Effector CD4-positive, alpha-beta T cell (primary cell): ENCODE measurements at places on chromosomes 11 and 22.

GRCh38 chr11:104369761-104370160, 205.8 kb upstream of the PDGFD start:
- no peak for DNase-seq

DNA sequence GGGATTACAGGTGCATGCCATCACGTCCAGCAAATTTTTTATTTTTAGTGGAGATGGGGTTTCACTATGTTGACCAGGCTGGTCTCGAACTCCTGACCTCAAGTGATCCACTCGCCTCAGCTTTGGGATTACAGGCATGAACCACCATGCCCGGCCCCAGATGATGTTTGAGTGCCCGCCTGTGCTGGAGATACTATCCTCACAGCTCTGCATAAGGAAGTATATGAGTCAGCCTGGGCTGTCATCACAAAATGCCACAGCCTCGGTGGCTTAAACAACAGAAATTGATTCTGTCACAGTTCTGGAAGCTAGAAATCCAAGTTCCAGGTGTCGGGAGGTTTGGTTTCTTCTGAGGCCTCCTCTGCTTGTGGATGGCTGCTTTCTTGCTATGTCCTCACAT, 119.3 kb downstream of the OSBP2 start:
- no peak for DNase-seq

DNA sequence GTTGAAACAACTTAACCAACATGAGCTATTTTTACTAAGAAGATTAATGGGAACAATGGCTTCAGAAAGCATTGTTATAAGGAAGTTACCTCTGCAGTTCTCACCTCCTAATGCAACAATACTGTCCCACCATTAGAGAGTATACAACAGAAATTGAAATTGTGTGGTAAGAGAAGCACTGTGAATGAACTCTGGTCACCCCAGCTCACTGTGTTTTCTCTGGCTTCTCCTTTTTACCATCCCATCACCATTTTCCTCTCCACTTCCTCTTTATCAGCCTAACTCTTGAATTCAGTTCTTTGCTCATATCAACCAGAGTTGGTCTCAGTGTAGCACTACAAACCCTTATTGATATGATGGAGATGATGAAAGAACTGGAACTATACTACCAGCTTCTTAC, 138.0 kb upstream of the POU2AF2 start:
- no peak for DNase-seq

DNA sequence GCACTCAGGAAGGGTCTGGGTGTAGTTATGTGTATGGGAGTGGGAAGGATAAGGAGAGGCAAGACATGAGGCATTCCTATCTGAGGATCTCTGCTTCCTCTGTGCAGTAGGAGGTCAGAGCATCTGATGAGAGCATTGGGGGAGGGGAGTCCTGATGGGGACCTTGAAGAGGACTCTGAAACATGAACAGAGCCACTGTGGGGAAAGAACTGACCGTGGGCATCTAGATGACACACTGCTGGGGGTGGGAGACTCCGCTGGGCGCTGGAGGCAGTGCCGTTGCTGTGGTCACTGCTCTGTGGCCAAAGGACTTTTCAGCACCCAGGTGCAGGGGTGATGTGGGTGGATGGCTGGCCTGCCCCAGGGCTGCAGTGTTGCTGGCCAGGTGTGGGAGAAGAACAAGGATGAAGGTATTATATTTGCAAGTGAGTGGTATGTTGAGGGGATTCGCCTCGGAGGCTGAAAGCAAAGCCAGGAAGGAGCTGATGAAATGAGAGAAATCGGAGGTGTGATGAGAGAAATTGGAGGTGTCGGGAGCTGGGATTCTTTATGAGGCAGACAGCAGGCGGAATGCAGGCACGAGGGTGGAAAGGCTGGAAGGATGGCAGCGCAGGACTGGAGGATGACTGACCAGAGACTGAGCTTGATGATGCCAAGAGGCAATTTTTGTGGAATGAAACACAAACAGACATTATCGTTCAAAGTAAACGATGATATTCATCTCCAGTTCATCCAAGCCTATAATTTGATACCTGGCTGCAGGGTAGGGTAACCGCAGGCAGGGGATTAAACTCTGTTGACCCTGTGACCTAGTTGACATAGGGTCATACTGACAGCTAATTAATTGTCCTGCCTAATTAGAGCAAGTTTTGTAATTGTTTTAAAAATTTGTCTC, 19.4 kb upstream of the TMPRSS4 start:
- no peak for DNase-seq

DNA sequence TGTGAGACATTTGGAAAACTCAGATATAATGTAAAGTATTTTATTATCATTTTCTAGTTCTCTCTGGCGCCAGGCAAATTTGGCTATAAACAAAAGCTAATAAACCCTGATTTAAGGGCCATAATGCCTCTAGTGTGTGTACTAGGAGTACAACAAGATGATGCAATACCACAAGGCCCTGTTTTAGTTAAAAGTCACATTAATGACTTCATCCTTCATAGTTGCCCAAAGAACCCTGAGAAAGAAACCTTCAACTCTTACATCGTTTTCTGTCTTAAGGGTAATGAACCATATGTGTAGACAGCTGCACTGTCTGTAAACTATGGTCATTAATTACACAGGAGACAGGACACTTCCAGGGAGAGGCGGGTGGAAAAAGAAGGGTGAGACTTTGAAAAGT, 538.4 kb downstream of the FAM181B start:
- no peak for DNase-seq

GRCh38 chr11:104830080-104830479, 68.2 kb downstream of the CASP12 start:
- DNase-seq, result no peak

DNA sequence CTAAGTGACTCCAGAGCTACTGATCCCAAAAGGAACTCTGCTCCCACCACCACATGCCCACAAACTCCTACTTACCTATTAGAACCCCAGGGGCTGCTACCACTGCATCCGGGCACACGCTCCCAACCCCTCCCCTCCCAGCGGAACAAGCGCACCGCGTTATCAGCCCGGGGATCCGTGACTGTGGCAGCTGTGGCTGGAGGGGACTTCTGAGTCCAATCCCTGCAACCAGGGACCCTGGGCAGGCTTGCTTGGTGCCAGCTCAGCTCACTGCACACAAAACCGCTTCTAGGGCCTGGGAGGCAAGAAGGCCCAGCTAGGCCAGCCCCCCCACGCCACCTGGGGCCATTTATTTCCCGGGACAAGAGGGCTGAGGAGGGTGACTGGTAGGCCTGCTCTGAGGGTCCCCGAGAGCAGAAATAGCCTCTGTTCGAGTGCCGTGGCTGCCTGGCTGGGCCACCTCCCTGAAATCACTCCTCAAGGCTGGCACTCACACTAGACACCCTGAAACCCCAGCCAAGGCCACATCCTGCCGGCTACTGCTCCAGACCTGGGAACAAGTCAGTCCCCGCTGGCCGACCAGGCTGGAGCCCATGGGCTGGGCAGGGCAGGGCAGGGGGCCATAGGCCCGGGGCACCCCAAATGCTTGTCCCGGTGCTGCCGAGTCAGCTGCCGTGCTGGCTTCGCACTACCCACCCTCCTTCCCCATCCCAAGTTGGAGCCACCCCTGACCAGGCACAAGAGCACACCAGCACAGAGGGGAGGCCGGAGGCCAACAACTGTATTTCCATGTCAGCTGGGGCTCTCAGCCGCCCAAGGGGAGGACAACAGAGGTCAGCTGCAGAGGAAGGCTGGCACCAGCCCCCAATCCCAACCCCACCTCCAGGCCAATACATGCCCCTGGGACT, 1.9 kb upstream of the IFITM10 start:
- DNase-seq, result no peak

DNA sequence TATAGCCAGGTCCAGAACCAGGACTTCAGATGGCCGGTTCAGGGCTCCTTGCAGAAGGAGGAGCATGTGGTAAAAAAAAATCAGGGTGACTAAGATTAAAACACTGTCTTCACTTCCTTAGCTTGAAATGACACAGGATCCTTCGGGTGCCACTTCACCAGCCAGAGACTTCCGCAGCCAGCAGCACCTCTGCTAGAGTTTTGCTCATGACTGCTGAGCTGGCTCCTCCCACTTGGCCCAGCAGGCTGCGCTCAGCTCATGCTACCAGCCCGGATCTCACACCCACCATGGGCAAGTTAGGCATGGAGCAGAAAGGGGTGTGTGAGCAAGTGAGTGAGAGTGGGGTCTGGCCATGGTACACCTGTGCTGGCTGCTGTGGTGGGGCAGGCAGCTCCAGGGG, 6.6 kb upstream of the MS4A18 start:
- no peak for DNase-seq

DNA sequence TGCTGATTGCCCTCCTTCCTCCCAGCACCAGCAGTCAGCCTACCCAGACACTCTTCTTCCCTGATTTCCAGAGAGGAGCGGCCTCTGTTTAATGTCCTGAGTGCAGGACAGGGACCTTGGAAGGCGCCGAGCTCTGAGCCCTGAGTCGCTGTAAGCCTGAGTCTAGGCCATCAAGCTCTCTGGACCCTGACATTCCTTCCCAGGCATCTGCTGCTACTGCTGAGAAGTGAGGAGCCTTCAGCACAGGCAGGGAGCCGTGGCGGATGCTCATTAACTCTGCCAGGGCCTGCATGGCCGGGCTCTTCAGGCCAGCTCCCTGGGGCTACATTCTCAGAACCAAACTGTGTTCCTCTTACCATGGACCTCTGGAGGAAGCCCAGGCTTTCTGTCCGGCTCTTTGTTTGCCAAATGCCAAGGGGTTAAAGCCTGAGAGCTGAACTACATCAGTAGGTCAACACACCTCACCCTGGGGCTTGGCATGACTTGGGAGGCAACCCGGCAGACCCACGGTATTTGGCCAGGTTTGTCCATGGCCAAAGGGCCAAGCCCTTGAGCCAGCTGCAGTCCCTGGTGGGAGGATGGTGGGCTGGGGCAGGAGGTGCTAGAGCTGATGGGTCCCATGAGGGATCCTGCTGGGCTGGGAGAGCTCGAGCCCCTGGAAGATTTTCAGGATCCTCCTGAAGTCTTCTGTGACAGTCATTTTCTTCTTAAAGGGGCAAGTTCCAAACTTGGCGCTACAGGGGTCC, 721.4 kb downstream of the BRD1 start:
- no peak for DNase-seq

- DNase-seq, result peak; percentile 15
Measured at GRCh38 chr22:40462195-40462984, 92.0 kb downstream of the SGSM3 start.

GRCh38 chr22:17921871-17922821, 102.2 kb downstream of the MICAL3 start:
- no peak for DNase-seq

DNA sequence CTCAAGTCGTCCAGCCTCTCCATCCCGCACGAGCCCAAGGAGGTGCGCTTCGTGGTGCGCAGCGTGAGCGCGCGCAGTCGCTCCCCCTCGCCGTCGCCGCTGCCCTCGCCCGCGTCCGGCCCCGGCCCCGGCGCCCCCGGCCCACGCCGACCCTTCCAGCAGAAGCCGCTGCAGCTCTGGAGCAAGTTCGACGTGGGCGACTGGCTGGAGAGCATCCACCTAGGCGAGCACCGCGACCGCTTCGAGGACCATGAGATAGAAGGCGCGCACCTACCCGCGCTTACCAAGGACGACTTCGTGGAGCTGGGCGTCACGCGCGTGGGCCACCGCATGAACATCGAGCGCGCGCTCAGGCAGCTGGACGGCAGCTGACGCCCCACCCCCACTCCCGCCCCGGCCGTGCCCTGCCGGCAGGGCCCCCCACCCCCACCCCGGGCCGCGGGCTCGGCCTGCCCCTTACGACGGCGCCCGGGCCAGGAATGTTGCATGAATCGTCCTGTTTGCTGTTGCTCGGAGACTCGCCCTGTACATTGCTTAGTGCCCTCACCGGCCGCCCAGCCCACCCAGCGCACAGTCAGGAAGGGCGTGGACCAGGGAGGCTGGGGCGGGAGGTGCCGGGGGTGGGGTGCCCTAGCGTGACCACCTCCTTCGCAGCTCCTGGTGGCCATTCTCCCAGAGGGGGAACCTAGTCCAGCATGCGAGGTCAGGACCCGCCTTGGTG, 6.9 kb upstream of the ACR start:
- DNase-seq, result no peak

GRCh38 chr11:13338019-13338426, 60.4 kb downstream of the BMAL1 start:
- DNase-seq, result no peak

DNA sequence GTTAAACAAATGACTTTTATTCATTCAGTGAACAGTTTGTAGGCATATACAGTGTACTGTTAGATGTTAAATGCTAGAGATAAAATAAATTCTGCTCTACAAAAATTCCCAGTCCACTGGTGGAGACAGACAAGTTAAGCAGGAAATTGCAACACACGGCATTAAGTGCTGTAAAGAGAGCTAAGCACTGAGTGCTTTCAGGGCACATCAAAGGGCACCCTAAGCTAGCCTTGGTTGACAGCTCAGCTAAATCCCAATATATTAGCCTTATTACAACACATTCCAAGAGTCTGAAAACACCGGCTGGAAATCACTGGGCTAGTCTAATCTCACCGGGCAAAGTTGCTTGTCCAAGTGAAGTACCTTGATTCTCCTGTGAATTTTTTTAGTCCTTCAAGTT, 55.1 kb downstream of the NOX4 start:
- DNase-seq, result no peak

DNA sequence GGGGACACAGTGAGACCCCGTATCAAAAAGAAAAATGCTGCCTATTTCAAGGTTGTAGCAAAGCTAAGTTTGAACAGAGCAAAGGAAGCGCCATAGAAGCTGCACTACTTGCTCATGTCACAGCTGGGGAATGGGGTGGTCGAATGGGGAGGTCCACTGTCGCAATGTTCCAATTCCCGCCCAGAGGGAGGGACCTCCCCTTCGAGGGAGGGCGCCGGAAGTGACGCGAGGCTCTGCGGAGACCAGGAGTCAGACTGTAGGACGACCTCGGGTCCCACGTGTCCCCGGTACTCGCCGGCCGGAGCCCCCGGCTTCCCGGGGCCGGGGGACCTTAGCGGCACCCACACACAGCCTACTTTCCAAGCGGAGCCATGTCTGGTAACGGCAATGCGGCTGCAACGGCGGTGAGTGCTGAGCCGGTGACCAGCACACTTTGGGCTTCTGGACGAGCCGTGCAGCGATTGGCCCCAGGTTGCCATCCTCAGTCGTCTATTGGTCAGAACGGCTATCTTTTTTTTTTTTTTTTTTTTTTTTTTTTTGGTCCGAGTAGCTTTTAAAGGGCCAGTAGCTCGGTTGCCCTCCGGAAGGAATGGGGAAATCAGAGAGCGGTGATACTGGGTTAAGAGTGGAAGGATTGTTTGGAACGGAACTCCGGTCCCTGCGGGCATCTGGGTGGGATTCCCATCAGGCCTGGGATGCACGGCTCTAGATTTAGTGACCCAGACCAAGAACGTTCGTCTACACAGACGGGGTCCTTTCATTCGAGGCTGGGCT, at the start of gene HMBS:
Gene HMBS (plus strand): TSS at position 219 of the 774 bp plus-strand sequence. CDS start 153 bp downstream, at position 372.
- DNase-seq, result peak; percentile 89
